ENCODE measurements at places on chromosomes 5 and 9.

DNA sequence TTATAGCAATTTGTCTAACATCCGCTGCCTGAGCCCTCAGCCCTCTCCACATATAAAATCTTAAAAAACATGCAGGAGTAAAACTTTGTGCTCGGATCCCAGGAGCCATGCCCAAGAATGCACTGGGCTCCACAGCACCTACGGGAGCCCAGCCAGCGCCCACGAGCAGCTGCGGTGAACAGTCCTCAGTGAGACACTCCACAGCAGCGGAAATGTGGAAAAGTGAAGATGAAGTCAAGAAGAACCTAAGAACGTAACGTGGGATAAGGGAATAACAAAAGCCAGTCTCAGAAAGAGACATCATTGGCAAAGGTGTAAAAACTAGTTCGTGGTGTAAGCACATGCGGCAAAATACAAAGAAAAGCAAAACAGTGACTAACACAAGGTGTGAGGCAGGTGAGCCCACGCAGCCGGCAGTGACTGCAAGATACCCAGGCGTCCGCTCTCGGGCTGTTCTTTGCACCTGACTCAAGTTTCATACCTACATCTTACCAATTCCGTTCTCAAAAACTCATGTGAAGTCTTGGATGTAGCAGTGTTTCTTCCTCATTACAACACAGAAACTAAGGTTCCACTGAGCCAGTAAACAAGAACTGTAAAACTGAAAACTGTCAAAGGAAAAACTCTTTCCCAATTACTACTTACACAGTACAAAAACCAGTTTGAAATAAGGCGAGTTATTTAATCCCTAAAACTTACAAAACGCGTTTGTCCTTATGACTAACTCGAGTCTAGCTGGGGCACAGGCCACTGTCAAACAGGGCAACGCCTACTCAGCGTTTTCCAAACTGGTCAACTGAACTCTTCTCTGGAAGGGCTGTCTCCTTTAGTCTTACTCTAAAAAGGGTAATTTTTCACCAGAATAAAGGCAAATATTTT, 1.7 kb downstream of the CAMSAP1 start:
- DNase-seq: peak; percentile 63

GRCh38 chr5:134005417-134006061, 764 bp upstream of the VDAC1 start:
- no peak for DNase-seq

DNA sequence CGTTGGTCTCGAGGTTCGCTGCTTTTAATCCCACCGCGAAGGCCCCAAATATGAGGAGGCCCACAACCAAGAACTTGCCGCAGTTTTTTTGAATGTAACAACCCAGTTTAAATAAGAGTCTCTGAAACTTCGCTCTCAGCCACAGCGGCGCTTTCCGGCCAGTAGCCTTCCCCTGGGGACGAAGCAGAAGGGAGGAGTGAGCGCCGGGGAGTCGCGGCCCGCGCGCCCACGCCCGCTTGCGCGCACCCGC, 10.4 kb downstream of the PTCH1 start:
- DNase-seq: peak; percentile 49

DNA sequence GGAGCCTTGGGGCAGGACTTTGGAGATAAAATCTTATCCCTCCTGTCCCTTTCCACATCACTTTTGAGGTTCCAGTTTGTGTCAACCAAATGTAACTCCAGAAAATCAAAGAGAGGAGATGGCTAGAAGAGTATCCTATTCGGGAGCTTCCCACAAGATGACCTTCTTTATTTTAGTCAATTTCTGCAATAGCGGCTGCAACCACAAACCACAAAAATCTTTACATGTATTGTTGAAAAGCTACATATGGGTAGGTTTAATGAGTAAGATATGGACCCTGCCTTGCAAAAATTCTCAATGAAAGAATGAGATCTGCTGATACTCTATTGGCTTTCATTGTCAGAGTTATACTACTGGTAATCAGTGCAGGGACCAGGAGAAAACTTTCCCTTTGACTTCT, 92.2 kb upstream of the MAMDC2 start:
- peak; percentile 34 for DNase-seq

DNA sequence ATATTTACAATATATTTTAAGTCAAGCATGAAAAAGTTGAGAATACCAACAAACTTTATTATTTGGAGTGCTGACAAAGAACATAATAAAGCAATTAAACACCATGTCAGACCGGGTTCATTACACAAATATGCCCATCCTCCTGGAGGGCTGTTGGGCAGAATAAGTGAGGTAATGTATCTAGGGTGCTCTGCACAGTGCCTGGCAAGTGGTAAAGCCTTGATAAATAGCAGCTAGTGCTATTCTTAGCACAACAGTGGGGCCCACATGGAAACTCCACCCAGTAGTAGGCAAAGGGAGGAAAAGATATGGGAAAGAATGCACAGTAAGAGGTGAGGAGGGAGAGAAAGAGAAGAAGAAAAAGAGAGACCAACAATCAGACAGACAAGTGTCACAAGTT, 97.7 kb downstream of the SLC1A3 start:
- no peak for DNase-seq

DNA sequence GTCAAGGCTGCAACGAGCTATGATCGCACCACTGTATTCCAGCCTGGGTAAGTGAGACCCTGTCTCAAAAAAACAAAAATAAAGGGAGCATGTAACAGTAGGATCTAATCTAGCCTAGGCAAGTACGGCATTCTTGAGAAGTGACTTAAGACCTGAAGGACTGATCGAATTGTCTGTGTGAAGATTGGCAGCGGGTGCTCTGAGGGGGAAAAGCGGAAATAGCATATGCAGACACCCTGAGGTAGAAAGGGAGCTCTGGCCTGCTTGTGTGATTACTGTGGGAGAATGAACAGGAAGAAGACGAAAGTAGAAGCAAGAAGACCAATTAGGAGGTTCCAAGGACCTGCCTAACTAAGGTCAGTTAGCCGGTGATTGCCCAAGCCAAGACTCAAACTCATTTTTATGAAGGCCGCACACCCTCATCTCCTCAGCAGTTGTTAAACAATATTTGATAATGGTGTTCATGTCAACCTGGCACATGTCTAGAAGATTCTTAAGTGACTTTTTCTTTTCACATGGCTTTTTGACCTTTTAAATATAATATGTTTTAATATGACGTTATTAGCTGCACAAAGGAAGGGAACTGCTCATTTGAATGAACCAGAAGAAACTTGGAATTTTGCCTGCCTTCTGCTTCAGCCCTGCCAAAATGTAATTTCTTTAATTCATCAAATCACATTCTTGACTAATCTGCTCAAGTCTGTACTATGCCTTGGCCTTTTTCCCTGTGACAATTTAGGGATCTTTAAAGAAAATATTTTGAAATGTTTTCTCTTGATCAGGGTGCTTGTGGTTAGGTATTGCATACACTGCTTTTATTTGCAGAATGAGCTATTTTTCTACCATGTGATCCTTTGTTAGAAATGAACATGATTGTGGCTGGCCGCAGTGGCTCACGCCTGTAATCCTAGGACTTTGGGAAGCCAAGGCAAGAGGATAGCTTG, 289.2 kb upstream of the DMRT1 start:
- peak; percentile 45 for DNase-seq

GRCh38 chr5:60371065-60371464, 328.9 kb downstream of the DEPDC1B start:
- DNase-seq: no peak

DNA sequence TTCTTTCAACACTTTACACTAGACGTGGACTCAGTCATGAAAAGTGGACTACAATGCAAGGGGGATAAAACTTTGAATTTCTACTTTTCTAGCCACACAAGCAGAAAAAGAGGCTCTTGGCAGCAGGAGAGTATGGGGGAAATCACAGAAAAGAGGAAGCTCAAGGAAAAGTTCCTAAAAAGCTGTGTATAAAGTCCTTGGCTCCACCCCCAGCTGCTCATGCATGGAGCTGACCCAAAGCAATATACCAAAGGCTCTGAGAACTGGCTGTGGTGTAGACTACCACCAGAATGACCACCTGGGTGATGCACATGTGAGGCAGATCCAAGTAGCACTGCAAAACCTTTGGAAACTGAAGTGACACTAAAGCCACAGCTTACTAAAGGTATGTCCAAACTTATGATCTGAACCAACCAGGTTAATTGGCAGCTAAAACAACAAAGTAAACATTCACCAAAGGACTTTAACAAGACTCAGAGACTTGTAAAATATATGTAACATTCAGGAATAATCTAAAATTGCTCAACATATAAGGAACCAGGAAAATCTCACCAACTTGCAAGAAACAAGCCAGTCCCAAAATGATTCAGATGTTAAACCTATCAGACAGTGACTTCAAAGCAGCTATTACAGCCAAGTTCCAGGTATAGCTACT, 55.5 kb upstream of the RASGRF2 start:
- no peak for DNase-seq

Measured in fibroblast of mammary gland (primary cell).